Dermis microvascular lymphatic vessel endothelial cell (primary cell): ENCODE measurements at places on chromosomes 5 and 9. TPM values are rescaled to one million over a fixed set of nuclear protein-coding genes. Genes with fewer than 3 reads are reported as not detected.

The AK8 gene
- under 0.01 and 0.13 TPM in 2 replicates for total RNA-seq

The IRX2 gene
- total RNA-seq: under 0.01 and 1.5 TPM in 2 replicates

The C1QTNF3 gene
- 0.64 and 1.1 TPM in 2 replicates for total RNA-seq

The DMRT3 gene
- total RNA-seq: not detected in 2 replicates

The IL33 gene
- total RNA-seq: 2.8 and 9.9 TPM in 2 replicates

The ARHGEF28 gene
- 50.7 and 62.7 TPM in 2 replicates for total RNA-seq

The CCDC171 gene
- 0.25 and 0.26 TPM in 2 replicates for total RNA-seq

The HSPB3 gene
- total RNA-seq: not detected in 2 replicates

The TSPAN17 gene
- 36.5 and 47.7 TPM in 2 replicates for total RNA-seq

The NRARP gene
- total RNA-seq: 36.6 and 52.0 TPM in 2 replicates

The PCDHGA5 gene
- total RNA-seq: 0.26 and 0.63 TPM in 2 replicates

The TAF11L5 gene
- not detected in 2 replicates for total RNA-seq

The PLK2 gene
- 428 and 578 TPM in 2 replicates for total RNA-seq

The BNIP1 gene
- total RNA-seq: 13.5 and 13.7 TPM in 2 replicates

The PCDHGA3 gene
- 0.13 and 0.63 TPM in 2 replicates for total RNA-seq

The GTF2H2C gene
- 15.8 and 25.3 TPM in 2 replicates for total RNA-seq

The DTWD2 gene
- total RNA-seq: 1.8 and 3.8 TPM in 2 replicates

The GABRP gene
- 1.1 and 1.2 TPM in 2 replicates for total RNA-seq

The TRIM36 gene
- 0.25 and 0.26 TPM in 2 replicates for total RNA-seq

The PNPLA7 gene
- 0.39 and 1.1 TPM in 2 replicates for total RNA-seq

The CDH6 gene
- not detected in 2 replicates for total RNA-seq

The LCN2 gene
- not detected in 2 replicates for total RNA-seq

The F2RL2 gene
- total RNA-seq: 0.13 and 0.25 TPM in 2 replicates

The TAS2R1 gene
- total RNA-seq: not detected in 2 replicates

The PFN3 gene
- not detected in 2 replicates for total RNA-seq

The FOXD4L3 gene
- total RNA-seq: under 0.01 TPM in 1 of 2 replicates, not detected in the other

The VDAC1 gene
- total RNA-seq: 252 and 281 TPM in 2 replicates

The TAL2 gene
- total RNA-seq: 0.13 TPM in 1 of 2 replicates, not detected in the other

The CAMK4 gene
- under 0.01 and 0.13 TPM in 2 replicates for total RNA-seq

The STING1 gene
- total RNA-seq: 34.8 and 54.0 TPM in 2 replicates

The ADAMTS13 gene
- 0.39 and 1.0 TPM in 2 replicates for total RNA-seq

The SLIT3 gene
- under 0.01 TPM in 1 of 2 replicates, not detected in the other for total RNA-seq

The IL3 gene
- total RNA-seq: not detected in 2 replicates

The NUP188 gene
- 35.7 and 49.9 TPM in 2 replicates for total RNA-seq

The SLC2A6 gene
- total RNA-seq: 19.7 and 24.4 TPM in 2 replicates
